H4 (cell line): ENCODE measurements at places on chromosomes 13 and 19. TPM values are rescaled to one million over a fixed set of nuclear protein-coding genes. Genes with fewer than 3 reads are reported as not detected.

The SLC10A2 gene
- not detected in 2 replicates for total RNA-seq

The TMIGD2 gene
- total RNA-seq, result not detected in 2 replicates

The NUP58 gene
- total RNA-seq, result 32.7 and 35.2 TPM in 2 replicates

The CLIP3 gene
- total RNA-seq, result 1.9 and 3.8 TPM in 2 replicates
